Jurkat, Clone E6-1 (cell line): ENCODE measurements at places on chromosomes 16 and 17.

DNA sequence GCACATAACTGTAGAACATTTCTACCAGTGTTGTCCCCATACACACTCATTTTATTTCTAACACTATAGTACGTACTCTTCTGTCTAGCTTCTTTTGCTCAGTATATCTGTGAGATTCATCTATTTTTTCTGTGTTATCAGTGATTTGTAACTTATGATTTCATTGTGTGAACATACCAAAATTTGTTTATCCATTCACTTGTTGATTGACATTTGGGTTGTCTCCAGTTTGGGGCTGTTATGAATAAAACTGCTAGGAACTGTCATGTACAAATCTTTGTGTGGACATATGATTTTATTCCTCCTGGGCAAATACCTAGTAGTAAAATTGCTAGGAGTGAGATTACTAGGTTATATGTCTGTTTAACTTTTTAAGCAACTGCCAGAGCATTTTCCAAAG lies 9.6 kb downstream of the CYB5B start:
- DNase-seq, result no peak

- no peak for DNase-seq
Observed at GRCh38 chr16:65126845-65127624, 5.2 kb upstream of the CDH11 start.

- DNase-seq, result no peak
Observed at GRCh38 chr16:19909750-19910322, 25.2 kb upstream of the GPRC5B start.

- no peak for DNase-seq
Observed at GRCh38 chr17:79907850-79908249, 68.6 kb upstream of the CBX4 start.

- DNase-seq, result no peak
Observed at GRCh38 chr17:8151641-8152111, 528 bp downstream of the PER1 start.

- DNase-seq, result no peak
Observed at GRCh38 chr16:56331915-56332314, 93.4 kb downstream of the AMFR start.

DNA sequence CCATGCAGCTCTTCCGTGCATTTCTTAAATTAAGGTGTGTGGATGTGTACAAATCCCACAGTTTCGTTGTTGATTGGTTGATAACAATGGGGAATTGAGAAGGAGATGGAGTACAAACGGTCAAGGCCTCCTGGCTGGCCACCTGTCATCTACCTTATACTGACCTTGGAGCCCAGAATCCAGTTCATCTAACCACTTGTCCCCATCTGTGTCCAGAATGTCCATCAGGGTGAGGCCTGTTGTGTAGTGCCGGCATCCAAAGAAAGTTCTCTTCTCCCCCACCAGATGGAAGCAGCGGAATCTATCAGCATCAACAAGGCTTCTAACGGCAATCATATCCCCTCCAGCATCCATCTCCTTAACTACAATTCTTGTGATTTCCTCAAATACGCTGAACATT lies 1.5 kb downstream of the GSDMB start:
- DNase-seq, result no peak

DNA sequence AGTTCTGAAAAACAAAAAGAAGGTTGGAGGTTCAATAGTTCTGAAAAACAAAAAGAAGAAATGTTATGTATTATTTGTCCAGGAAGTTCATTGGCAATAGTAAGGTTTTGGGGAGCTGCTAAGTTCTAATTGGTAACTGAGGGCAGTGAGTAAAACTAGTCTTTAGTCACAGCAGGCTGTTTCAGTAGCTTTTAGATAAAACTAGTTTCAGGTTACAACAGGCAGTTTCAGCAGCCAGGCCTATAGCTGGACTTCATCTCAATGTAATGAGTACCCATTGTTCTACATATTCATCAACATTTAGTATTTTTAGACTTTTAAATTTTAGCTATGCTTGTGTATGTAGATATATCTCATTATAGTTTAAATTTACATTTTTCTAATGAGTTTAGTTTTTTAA lies 639.3 kb downstream of the TOX3 start:
- DNase-seq, result no peak

DNA sequence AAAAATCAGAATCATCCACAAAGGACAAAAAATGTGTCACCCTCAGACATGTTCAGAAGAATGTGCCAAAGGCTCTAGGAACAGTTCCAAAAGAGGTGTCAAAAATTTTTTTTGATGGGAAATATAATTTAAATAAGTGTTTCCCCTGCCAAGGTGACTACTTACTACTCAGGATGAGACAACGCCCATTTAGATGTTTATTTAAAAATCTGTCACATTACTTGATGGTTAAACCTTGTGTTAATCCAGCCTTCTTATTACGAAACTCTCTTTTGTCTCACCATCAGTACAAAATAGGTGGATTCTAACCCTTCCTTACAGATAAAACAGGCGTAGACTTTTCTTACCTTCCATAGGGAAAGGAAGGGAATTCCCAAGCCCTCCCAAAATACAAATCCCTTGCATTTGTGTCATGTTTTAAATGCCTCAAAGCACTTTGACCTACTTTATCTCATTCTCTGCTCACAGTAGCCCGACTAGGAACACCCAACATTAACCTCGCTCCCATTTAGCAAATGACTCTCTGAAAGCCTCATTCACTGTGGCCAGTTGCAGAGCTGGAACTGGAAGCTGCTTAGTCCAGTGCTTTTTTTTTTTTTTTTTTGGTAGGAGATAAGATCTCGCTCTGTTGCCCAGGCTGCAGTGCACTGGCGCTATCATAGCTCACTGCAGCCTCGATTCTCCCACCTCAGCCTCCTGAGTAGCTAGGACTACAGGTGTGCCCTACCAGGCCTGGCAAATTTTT lies 5.8 kb upstream of the GNA13 start:
- no peak for DNase-seq

- DNase-seq, result no peak
Observed at GRCh38 chr17:31416503-31416923, 25.0 kb downstream of the RAB11FIP4 start.

GRCh38 chr16:3819746-3820724 lies 60.5 kb downstream of the CREBBP start:
- DNase-seq, result peak; percentile 72

DNA sequence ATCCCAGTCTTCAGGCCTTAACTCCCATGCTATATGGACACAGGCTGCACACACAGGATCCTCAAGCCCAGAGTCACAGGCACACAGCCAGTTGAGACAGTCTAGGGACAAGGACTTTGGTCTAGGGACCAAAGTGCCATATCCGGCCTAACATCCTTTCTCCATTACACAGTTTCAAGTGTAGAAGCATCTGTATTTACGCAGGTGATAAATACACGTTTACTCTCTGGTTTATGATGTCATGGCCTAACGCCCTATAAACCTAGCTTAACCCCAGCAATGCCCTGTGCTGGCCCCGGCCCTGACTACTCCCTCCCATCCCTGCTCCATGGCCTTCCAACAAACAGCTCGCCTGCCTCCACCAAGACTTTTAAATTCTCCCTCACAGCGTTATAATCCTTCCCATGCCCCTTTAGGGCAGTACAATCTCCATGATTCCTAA lies 17.1 kb downstream of the CUEDC1 start:
- DNase-seq, result no peak

DNA sequence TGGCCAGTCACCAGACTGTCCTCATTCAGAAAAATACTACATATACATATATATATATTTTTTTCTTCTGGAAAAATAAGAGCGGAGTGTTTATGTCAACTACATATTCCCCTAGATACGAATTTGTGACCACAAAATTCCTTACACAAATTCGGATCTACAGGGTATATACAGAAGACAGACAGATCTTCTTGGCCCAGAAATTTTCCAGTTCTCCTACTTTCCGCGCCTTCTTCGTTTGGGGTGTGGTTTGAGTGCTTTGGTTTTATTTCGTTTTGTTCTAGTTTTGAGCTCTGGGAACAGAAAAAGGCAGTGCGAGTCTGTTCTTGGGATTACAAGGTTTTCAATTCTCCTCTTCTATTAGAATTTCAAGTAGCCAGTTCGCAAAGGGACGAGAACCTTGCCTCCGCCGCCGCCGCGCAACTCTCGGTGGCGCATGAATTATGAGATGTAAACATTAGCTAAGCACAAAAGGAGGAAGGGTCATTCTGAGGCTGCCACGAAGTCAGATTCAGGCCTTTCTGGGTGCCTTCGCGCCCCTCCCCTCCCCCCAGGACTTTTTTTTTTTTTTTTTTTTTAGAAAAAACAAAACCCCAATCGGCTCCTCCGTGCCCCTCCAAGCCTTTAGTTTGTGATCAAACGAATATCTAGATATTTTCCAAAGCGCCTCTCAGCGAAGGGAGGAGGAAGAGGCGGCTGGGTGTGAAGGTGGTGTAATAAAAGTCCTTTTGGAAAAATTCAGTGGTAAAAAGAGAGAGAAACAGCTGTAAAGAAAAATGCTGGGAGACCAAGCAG lies 1.8 kb upstream of the HOXB4 start:
- DNase-seq, result no peak

DNA sequence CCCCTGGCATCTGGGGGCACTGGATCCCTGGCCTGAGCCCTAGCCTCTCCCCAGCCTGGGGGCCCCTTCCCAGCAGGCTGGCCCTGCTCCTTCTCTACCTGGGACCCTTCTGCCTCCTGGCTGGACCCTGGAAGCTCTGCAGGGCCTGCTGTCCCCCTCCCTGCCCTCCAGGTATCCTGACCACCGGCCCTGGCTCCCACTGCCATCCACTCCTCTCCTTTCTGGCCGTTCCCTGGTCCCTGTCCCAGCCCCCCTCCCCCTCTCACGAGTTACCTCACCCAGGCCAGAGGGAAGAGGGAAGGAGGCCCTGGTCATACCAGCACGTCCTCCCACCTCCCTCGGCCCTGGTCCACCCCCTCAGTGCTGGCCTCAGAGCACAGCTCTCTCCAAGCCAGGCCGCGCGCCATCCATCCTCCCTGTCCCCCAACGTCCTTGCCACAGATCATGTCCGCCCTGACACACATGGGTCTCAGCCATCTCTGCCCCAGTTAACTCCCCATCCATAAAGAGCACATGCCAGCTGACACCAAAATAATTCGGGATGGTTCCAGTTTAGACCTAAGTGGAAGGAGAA lies 13.5 kb downstream of the STH start:
- DNase-seq, result no peak

GRCh38 chr16:69564845-69565670 lies 708 bp upstream of the NFAT5 start:
- no peak for DNase-seq

GRCh38 chr17:17836818-17837379 lies at the start of gene SREBF1:
TSS of gene SREBF1 (minus strand) at chr17:17836986. CDS start at chr17:17836817, 169 bp downstream.
- no peak for DNase-seq

GRCh38 chr17:41060052-41060604 lies at the start of gene KRTAP2-3:
TSS of gene KRTAP2-3 (minus strand) at chr17:41060114. CDS start at chr17:41060050, 64 bp downstream.
- no peak for DNase-seq
